NCI-H1436 treated with DMSO at 0.1 percent for 48 hours (cell line): ENCODE measurements at places on chromosomes 6 and 20.
A peak's percentile ranks its signal among the peaks of the same experiment; 100 is the strongest.

GRCh38 chr6:158232316-158233213 is 64.4 kb downstream of the GTF2H5 start:
- DNase-seq = no peak

DNA sequence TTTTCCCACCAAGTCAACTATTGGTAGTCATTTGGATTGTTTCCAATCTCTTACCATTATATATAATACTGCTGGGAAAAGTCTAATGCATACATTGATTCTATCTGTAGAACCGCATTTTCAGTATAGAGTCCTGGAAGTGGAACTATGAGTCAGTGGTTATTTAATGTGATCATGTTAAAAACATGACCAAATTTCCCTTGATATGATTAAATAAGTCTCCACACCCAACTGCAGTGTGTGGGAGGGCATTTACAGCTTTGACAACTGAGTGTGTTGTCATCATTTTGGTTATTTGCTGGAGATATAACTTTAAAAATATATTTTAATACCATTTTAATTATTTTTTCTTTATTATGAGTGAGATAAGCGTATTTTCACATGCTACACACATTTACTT is 1027.6 kb downstream of the EYS start:
- no peak for DNase-seq

- DNase-seq = no peak
These were observed 204.3 kb upstream of the RSPO3 start for GRCh38 chr6:126914172-126914571.

DNA sequence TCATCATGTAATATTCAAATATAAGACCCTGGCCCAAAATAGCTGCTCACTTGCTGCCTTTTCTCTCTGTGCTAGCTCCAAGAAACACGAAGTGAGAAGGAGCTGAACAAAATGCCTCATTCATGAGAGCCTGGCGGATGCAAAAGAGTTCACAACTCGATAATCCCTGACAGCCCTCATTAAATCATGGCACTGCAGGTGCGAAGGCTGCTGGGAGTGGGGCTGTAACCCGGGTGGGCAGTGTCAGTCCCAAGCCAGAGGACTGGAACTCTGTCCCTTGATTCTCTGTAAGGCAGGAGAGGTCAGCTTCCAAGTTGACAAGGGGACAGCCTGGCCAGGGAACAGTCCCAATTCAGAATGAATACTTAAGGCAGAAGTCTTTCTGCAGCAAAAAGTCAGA is 318.5 kb downstream of the CDC5L start:
- DNase-seq = no peak

DNA sequence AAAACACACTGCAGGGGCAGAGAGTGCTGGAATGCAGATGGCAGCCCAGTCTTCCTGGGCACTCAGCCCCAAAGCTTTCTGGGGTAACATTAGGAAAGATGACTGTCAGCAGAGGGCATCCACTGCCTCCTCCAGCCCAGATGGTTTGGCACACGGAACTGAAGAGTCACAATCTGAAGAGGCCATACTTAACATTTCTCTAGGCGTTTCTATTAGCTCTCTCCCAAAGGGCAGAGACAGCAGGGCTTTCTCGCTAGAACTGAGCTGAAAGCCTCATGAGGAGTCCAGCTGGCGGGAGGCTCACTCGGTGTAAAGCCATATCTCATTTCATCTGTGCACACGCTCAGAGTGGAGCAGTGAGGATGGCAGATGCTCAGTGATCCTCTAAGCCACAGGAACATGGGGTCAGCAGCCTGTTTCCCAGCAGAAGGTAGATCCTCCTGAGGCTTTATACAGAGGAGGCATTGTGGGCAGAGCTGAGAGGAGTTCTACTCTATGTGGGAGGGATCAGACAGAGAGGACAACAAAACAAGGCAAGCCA is 28.1 kb downstream of the ALDH8A1 start:
- DNase-seq = no peak

DNA sequence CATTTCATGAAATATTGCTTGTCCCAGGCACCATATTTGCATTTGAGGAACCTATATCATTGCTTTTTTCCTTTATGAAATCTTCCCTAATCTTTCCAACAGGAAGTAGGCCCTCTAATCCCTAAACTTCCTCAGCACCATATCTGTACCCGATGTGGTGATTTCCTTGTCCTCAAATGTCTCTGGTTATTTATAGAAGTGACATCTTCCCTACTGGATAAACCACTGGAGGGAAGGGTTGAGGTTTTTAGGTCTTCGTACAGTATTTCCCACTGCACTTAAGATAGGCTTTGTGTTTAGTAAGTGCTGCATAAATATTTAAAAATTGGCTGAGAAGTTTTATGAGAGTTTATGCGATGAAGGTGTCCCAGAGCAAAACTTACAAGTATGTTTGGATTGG is 54.9 kb upstream of the TMEM170B start:
- DNase-seq = no peak

DNA sequence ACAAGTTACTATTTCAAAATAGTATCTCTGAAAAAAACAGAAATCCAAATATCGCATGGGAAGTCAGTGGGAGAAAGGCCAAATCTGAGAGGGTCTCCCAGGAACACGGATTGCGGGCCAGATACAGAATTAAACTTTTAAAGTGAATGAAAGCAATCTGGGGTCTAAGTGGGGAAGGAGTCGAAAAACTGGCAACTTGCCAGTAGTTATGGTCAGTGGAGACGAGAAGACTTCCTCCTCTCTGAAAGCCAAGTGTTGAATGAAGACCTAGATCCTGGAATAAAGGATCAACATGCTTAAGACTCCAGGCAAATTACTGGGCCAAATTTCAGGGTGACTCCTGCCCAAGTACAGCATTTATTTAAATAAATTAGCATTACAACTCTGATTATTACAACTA is 123.6 kb downstream of the BFSP1 start:
- no peak for DNase-seq

- DNase-seq = peak; percentile 53
These were observed 3.1 kb upstream of the CABLES2 start for GRCh38 chr20:62409931-62410745.

GRCh38 chr6:71123051-71123450 is 165.6 kb upstream of the OGFRL1 start:
- DNase-seq = no peak

GRCh38 chr6:108588586-108588985 is 27.9 kb downstream of the FOXO3 start:
- no peak for DNase-seq

DNA sequence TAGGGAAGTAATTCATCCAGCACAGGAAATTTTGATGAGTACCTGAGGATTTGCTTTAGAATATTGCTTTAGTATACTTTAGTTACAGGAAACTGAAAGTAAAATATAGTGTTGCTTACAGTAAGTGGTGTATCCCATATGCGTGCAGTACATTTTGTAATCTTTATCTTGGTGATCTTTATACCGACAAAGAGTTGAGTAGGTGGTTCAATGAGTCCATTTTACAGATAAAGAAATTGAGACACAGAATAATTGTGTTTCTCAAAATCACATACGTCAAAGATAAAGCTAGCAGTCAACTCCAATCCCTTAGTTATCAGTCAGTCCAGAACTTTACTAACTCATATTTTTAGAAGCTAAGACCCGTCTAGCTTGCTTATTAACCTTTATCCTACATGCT is 65.8 kb upstream of the E2F3 start:
- no peak for DNase-seq
